NCI-H1436 treated with DMSO at 0.1 percent for 48 hours (cell line): ENCODE measurements at places on chromosomes 3 and 15.

DNA sequence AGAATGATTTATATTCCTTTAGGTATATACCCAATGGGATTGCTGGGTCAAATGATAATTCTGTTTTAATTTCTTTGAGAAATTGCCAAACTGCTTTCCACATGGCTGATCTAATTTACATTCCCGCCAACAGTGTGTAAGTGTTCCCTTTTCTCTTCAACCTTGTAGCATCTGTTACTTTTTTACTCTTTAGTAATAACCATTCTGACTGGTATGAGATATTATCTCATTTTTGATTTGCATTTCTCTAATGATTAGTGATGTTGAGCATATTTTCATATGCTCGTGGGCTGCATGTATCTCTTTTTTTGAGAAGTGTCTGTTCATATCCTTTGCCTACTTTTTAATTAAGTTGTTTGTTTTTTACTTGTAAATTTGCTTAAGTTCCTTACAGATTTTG, 1264.2 kb downstream of the OTOL1 start:
- no peak for DNase-seq

DNA sequence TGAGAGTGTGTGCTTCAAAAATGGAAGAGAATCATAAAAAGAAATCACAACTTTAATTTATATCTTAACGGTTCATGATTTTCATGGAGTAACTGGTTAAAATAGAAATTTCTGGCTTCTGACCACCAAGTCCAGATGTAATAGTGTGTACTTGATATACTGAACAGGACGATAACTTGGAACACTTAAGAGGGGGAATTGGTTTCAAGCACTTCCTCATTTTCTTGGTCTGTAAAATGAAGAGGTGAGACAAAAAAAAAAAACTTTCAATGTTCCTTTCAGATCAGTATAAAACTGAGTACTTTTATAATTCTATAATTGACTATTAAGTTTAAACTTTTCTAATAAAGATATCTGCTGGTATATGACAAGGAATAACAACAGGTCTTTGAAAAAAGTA, 64.0 kb upstream of the TRA2B start:
- no peak for DNase-seq

GRCh38 chr3:45590822-45591546, 3.6 kb upstream of the LIMD1 start:
- no peak for DNase-seq

- DNase-seq = no peak
Observed at GRCh38 chr3:53226841-53227407, 28.9 kb downstream of the TKT start.

- DNase-seq = no peak
Observed at GRCh38 chr15:25775317-25775912, 87.7 kb downstream of the ATP10A start.

- DNase-seq = no peak
Observed at GRCh38 chr3:191300422-191300821, 28.8 kb upstream of the CCDC50 start.

DNA sequence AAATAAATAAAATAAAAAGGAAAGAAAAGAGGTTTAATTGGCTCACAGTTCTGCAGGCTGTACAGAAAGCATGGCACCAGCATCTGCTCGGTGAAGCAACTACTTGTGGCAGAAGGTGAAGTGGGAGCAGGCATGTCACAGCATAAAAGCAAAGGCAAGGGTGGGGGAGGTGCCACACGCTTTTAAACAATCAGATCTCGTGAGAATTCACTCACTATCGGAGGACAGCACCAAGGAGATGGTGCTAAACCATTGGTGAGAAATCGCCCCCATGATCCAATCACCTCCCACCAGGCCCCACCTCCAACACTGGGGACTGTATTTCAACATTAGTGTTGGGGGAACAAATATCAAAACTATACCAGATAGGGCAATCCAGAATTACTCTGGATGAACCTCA, 15.3 kb downstream of the SCG3 start:
- DNase-seq = no peak

DNA sequence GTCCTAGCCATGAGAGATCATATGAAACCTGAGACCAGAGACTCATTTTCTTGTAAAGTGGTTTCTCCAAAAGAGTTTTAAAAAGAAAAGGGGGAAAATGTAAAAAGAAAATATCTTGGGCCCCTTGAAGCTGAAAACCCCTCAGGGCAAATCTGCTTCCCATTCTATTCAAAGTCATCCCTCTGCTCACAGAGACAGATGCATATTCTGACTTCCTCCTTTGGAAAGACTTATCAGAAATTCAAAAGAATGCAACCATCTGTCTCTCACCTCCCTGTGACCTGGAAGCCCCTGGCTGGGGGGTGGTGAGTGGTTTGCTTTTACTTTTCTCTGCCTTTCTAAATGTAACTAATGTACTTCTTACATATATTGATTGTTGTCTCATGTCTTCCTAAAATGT, 1154.8 kb downstream of the NSUN3 start:
- DNase-seq = no peak

- DNase-seq = peak; percentile 15
Observed at GRCh38 chr3:20527368-20527767, 341.4 kb upstream of the SGO1 start.

- no peak for DNase-seq
Observed at GRCh38 chr15:86077070-86077469, 2.6 kb upstream of the AGBL1 start.

- DNase-seq = no peak
Observed at GRCh38 chr15:32029409-32029861, 880 bp upstream of the CHRNA7 start.

GRCh38 chr3:118912188-118912587, 122.5 kb downstream of the IGSF11 start:
- DNase-seq = no peak

DNA sequence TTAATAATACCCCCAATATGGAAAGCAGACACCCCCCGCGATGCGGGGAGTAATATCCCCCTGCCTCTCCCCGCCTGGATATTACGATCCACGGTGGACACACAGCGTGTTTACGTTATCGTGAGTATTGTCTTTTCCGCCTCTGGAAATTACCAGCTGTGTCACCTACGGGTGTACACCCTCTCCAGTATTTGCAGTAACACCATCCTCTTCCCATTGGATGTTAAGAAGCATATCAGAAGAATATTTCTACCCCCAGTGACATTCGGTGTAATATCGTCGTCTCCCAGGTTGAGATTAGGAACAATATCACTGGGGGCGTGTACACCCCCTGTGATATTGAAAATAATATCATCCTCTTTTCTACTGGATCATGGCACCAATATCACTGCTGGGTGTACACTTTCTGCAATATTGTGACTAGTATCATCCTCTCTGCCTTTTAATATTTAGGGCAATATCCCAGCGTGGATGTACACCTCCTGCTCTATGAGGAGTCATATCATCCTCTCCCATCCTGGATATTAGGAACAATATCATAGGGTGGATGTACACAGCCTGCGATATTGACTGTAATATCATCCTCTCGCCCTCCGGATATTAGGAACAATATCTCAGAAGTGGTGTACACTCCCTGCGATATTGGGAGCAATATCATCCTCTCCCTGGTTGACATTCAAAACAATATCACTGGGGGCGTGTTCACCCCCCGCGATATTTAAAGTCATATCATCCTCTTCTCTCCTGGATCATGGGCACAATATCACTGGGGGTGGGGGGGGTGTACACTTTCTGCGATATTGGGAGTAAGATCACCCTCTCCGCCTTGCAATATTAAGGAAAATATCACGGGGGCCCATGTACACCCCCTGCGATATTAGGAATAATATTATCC, 20.3 kb upstream of the BMF start:
- no peak for DNase-seq

DNA sequence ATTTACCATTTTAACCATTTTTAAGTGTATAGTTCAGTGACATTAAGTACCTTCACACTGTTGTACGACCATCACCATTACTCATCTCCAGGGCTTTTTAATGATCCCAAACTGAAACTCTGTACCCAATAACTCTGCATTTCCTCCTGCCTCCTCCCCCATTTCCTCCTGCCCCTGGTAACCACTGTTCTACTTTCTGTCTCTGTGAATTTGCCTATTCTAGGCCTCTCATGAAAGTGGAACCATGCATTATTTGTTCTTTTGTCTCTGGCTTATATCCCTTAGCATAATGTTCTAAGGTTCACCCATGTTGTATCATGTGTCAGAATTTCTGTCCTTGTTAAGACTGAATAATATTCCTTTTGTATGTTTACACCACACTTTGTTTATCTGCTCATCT, 154.2 kb downstream of the MECOM start:
- DNase-seq = no peak

- no peak for DNase-seq
Observed at GRCh38 chr15:39593071-39593655, 12.3 kb downstream of the THBS1 start.

DNA sequence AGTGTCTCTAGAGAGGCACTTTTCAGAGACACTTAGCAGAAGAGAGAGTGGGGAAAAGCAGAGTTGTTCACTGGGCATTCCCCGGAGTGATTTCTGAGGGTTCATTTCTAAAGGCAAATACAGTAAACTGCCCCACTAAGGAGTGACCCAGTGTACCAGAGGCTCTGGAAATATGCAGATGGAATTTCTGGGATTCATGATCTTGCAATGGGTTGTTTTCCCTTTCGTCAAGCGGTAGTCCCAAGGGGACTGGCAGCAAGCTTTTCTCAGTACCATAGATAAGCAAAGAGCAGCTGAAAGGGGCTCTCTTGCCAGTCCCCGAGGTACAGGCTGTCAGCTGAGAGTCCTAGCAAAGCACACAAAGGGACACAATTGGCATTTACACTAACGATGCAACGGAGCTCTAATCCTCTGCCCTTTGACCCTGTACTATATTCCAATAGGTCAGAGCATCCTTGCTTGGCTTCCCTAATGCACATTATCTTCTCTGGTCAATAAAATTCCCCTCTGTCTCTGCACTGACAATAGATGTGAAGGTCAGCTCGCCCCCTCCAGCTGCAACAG, 155.6 kb downstream of the SEMA6D start:
- peak; percentile 24 for DNase-seq

DNA sequence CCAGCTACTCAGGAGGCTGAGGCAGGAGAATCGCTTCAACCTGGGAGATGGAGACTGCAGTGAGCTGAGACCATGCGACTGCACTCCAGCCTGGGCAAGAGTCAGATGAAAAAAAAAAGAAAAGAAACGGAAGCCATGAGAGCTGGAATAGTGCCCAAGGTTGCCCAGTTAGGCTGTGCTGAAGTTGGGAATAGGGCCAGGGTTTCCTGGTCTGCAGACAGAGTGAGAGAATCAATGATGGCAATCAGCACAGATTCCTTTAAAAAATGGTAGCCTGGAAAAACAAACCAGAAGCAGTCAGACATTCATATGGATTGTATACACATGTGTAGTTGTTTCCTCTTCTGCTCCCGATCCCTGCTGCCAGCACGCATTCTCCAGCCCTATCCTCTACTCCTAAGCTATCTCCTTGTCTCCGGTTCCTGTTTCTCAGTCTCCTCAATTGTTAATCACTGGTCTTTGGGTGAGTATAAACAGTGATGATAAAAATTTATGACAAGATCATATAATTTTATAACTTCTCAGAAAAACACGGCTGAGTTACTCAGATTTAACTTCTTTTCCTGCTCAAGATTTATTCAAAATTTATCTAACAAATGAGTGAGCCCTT, 316.2 kb upstream of the UMPS start:
- DNase-seq = no peak

GRCh38 chr3:79521221-79521848, 246.5 kb downstream of the ROBO1 start:
- DNase-seq = no peak

GRCh38 chr3:193712938-193713337, 119.9 kb downstream of the OPA1 start:
- DNase-seq = no peak

- DNase-seq = no peak
Observed at GRCh38 chr15:40244961-40245523, 6.2 kb downstream of the PAK6 start.

- no peak for DNase-seq
Observed at GRCh38 chr3:25818335-25818734, 28.4 kb downstream of the OXSM start.

DNA sequence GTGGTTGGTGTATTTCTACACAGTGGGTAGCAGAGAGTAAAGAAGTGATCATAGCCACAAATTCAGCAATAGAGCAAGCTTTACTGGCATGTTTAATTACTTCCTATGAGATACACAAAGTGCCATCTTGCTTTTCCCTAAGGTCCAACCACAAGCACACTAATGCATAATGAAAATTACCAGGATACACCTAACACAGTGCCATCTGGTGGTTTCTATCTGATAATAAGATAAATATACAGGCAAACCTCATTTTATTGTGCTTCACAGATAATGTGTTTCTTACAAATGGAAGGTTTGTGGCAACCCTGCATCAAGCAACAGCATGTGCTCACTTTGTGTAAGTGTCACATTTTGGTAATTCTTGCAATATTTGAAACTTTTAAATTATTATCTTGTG, 223.0 kb downstream of the NSUN3 start:
- no peak for DNase-seq

GRCh38 chr15:96047255-96047931, 283.1 kb upstream of the NR2F2 start:
- no peak for DNase-seq

GRCh38 chr3:169953462-169954141, 13.0 kb upstream of the SEC62 start:
- DNase-seq = no peak

- DNase-seq = no peak
Observed at GRCh38 chr3:116179091-116179490, 266.2 kb downstream of the LSAMP start.

- DNase-seq = no peak
Observed at GRCh38 chr15:25864966-25865365, 1.8 kb upstream of the ATP10A start.

- no peak for DNase-seq
Observed at GRCh38 chr3:72133329-72134011, 348.5 kb upstream of the PROK2 start.

DNA sequence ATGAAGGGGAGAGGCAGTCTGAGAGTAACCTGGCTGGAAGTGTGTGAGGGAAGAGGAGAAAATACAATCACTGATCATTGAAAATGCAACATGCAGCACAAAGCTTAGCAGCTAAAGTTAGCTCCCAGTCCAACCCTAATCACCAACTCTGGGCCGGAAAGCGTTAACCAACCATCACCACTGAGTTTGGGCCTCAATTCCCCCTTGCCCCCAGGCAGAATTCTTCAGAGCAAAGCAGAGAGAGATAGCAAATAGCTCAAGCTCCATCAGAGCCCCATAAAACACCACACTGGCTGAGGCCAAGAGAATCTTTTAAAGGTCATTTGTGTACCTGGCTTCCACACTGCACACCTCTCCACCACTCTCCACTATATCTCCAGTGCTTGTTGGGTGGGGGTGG, 16.2 kb upstream of the PDIA5 start:
- no peak for DNase-seq
